ENCODE measurements at places on chromosomes 1 and 21.

GRCh38 chr1:186812570-186812969, 16.2 kb upstream of the PLA2G4A start:
- DNase-seq = no peak

- DNase-seq = no peak
Observed at GRCh38 chr1:202656057-202656456, 54.2 kb downstream of the SYT2 start.

DNA sequence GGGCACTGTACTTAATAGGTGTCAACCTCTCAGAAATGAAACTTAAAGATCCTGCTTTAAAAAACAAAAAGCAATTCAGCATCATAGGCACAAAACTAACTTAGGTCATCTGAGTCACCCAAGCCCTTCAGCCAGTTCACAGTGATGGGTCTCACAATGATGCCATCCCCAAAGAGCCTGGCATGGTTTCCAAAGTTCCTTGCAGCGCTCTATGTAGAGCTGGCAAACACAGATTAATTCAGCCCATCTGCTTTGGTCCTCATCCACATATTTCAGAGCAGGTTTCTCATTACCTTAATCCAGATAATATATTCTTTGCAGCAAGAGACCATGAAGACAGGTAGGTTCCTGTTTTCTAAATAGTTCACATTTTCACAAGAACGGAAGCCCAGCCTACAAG, 14.6 kb upstream of the PLA2G2C start:
- no peak for DNase-seq

- DNase-seq = no peak
Observed at GRCh38 chr1:58576325-58576726, 726 bp downstream of the TACSTD2 start.

DNA sequence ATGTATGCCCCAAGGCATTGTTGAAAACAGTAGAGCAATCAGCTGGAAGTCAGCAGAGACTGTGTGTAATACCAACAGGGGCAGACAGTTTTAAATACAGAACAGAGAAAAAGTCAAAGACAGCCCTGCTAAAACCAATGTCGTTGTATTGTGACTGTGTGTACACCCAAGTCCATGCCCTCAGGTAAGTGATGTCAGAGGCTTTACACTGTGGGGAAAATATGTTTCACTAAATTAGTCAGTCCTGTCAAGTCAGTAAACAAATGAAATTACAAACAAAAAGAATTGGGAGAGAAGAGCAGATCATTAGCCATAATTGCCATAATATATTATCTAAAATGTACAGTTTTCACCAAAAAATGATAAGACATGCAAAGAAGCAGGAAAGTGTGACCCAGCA, 2.4 kb upstream of the CYP2J2 start:
- no peak for DNase-seq

GRCh38 chr21:37072274-37072987, 440 bp downstream of the PIGP start:
- DNase-seq = peak; percentile 73

GRCh38 chr1:91585982-91586381, 85.3 kb downstream of the CDC7 start:
- DNase-seq = no peak

DNA sequence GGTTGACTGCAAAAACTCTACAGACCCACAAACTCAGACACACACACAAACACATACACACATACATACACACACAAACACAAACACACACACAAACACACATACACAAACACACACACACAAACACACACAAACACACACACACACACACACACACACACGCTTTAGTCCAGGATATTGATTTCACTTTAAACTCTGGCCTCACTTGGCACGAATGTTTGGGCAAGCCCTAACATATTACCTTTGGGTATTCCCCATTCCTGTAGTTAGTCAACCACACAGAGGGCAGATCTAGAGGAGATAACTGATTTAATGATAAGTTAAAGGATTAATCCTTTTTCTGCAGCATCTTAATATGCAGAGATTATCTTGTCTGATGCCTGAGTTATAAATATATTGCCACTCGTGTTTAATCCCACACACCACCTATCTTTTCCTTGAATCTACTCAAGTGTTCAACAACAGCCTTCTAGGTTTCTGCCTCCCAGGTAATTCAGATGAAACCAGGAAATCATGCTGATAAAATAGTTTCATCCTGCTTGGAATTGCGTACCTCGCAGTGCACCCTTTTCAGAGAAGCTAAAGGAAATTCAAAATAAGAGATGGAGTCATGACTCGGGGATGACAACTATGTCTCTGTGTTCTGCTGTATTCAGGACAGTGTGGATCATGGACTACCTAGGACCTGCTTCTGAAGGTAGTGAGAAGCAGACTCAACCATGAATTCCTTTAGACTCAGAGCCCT, 14.5 kb upstream of the RUNX1 start:
- no peak for DNase-seq

DNA sequence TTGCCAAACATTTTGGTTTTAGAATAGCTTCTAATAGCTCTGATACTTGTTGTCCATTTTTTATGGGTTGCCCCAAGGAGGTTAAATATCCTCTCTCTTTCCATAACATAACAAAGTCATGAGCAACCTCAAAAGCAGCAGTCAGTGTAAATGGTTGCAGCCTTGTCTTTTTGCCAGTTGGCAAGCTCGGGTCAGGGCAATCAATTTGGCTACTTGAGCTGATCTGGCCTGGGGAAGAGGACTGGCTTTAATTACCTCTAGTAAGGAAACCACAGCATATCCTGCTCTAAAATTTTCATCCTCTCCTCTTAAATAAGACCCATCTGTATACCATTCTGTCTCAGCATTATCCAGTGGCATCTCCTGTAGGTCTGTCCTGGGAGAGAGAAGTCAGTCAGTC, 21.2 kb upstream of the FMO4 start:
- DNase-seq = no peak

DNA sequence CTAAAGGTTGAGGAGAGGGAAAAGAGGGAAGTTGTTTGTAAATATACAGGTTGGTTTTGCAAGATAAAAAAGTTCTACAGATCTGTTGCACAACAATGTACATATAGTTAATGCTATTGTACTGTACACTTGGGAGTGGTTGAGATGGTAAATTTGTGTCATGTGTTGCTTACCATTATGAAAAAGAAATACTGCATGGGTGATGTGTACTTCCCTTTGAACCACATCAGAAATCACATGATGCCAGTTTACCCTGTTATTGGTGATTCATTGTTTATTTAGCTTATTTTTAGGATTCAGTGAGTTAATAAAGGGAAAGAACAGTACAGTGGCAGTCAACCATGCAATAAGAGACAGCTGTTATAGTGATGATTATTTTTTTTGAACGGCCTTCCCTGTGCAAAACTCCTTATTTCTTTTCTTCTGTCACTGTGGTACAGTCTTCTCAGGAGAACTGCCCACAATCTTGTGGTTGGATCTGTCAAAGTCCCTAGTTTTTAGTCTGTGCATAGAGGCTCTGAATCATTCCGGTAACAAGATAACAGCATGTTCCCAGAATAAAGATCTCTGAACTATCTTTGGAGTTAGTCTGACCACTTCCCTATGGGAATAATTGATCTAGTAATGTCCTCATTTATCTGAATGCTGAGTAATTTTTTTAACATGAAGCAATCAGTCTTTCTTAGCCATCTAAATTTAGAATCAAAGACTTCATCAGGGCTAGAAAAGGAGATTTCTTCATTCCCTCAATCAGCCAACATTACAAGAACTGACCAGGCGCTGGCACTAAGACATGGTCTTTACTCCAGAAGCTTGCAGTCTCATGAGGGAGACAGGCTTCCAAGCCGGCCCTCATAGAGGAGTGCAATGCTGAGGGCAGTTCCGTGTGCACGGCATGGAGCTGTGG, 84.2 kb downstream of the SH3GLB1 start:
- no peak for DNase-seq

DNA sequence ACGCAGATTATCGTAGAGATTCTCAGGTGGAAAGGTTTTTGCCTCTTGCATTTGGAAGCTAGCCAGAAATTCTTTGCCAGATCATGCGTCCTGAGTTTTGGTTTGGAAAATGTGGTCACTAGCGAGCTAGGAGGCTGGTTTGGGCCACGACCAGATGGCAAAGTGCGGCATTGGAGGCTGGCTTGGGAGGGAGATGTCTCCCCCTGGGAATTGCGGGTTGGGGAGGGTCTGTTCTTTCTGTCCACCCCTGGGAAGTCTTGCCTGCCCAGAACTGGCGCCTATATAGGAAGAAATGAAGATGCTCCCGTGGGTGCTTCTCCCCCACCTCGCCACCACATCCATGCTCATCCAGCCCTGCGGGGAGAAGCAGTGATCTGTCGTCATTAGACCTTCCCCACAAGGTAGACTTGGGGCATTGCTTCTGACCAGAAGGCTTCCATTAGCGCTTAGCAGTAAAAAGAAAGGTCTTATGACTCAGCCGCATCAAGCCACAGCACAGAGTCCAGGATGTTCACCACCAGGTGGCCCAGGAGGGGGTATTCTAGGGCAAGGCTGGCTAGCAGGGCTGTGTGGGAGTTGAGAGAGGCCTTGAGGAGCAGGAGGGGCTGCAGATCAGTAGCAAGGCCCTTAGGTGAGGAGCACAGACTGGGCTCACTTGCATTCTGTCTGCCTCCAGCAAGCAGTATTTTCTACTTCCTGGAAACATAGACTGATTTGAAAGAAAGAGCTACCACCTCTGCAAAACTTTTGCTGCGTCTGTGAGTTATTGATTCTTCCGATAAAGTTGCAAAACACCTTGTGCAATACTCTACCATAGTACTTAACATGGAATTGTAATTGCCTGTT, 1.5 kb upstream of the PTP4A2 start:
- DNase-seq = no peak

DNA sequence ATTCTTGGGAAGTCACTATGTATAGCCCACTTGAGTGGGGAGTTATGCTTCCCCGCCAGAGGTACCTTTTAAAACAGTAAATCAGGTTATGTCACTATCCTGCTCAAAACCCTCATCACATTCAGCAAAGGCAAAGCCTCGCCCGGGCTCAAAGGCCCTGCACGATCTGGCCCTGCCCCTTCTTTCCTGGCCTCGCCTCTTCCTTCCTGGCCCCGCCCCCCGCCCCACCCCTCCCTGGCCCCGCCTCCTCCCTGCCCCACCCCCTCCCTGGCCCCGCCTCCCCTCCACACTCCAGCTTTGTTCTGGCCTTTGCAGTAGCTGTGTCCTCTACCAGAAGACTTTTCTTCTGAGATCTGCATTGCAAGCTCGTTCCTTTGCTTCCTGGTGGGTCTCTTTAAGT, 6.6 kb downstream of the LDLRAD2 start:
- DNase-seq = no peak

- DNase-seq = no peak
Observed at GRCh38 chr1:159554261-159554660, 18.5 kb upstream of the OR10J5 start.

- no peak for DNase-seq
Observed at GRCh38 chr1:84975035-84975434, 21.9 kb downstream of the MCOLN2 start.

GRCh38 chr1:148363439-148363810, 119.7 kb downstream of the PPIAL4G start:
- DNase-seq = no peak

DNA sequence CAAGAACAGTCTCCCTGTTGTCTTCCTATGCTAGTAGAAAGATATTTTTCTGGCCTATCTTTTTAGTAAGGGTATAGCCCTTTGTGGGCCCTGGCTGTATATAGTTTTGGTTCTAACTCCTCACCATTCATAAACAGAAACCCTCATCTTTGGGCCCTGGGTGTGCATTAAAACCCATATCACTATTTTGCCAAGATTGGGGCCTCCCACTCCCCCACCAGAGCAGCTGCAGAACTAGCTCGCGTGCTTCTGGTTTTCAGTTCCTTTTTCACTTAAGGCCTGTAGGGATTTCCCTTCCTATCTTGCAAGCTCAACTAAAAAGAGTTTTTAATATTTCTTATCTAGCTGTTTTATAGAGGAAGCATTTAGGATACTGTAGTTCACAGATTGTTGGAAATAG, 106.4 kb downstream of the RGL1 start:
- DNase-seq = no peak

GRCh38 chr1:58331156-58331555, 215.4 kb downstream of the OMA1 start:
- no peak for DNase-seq

DNA sequence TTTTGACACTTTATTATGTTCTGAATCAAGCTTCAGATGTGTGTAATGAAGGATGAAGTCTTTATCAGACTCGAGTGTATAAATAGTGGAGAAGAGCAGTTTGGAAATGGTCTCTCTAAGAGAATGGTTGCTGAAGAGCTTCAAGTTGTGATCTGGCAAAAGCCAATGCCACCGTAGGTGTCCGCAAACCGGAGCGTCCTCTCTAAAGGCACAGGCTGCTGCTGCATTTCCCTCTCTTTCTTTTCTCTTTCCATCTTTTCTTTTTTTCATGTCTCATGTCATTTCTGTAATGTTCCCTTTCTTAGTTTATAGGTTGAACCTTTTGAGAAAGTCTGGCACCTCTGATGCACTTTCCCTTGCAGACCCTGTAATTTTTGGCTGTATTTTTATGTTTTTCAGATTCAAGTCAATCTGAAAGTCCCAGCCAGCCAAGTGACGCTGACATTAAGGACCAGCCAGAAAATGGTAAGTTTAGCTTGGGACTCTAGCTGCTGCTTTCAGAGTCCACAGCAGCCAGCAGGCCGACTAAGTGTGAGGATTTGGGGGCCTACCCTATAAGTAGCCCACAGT, 194.8 kb downstream of the NFIA start:
- DNase-seq = no peak

- peak; percentile 20 for DNase-seq
Observed at GRCh38 chr1:46489638-46490405, at the start of gene DMBX1. Gene DMBX1 (plus strand): TSS chr1:46489836. CDS start chr1:46507011, 17,175 bp downstream.

DNA sequence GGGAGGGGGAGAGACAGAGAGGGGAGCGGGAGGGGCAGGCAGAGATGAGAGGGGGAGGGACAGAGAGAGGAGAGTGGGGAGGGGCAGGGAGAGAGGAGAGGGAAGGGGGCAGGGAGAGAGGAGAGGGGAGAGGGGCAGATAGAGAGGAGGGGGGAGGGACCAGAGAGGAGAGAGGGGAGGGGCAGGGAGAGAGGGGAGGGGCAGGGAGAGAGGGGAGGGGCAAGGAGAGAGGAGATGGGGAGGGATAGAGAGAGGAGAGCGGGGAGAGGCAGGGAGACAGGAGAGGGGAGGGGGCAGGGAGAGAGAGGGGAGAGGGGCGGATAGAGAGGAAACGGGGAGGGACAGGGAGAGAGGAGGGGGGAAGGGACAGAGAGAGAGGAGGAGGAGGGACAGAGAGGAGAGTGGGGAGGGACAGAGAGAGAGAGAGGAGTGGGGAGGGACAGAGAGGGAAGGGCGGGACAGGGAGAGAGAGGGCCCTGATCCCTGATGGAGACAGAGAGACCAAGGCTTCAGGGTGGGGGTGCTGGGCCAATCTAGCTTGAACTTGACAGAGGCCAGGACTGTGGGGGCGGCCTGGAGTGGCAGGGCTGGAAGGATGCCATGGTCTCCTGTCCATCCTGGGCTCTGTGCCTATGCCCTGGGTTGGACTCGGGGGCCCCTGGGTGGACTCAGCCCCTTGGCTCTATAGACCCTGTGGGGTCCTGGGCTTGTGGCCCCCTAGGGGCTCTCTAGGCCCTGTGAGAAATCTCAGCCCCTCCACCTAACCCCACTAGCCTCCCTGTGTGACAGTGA, 43.6 kb downstream of the DMRTB1 start:
- no peak for DNase-seq

- no peak for DNase-seq
Observed at GRCh38 chr1:183757061-183757460, 47.9 kb upstream of the RGL1 start.

DNA sequence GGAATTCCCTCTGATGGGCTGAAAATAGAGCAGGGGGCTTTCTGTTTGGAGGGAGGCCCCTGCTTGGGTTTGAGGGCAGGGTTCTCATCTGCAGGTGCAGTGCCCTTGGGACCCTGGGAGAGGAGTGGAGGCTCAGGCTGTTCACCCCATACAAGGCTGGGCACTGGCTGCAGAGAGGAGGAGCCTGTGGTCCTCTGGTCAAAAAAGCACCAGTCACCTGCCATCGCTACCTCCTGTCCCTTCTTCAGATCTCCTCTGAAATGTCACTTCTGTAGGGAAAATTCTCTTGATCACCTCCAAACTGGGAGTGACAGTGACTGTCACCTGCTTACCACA, 108.9 kb downstream of the TRABD2B start:
- no peak for DNase-seq

Data from spinal cord (tissue), 10 donors.